ENCODE measurements at places on chromosomes 7 and 10.
A peak's percentile ranks its signal among the peaks of the same experiment; 100 is the strongest.

GRCh38 chr10:12412666-12413368, 63.5 kb downstream of the CAMK1D start:
- peak; percentile 14 for DNase-seq

- no peak for DNase-seq
These were observed 51.7 kb downstream of the DAGLB start for GRCh38 chr7:6395898-6396595.

DNA sequence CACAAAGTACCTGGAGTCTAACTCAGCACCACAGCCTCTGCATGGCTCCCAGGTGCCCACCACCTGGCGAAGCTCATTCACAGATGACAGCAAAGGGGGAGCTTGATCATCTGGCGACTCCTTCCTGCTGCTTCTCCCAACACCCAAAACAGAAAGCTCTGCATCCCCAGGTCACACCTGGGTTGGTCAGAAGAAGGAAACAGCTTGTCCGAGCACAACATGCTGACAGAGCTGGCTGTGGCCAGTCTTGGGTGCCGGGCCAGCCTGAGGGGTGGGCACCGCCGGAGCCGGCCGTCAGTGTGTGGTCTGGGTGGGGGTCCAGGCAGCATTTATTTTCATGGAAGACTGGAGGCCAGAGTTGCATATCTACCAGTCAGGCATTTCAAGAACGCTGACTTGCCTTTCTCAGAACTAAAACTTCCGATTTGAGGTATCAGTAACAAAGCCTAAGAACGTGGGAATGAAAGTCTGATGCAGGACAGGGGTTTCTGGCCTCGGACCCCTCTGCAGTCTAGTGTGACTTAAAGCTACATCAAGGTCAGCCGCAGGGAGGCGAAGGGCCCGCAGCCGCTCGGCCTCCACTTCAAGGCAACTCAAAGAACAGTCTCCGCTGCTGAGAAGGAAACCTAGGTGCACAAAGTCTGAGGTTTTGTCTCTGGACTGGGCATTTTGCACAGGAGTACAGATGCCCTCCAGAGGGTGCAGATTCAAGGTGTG, 109.6 kb downstream of the CYTH3 start:
- DNase-seq = no peak

DNA sequence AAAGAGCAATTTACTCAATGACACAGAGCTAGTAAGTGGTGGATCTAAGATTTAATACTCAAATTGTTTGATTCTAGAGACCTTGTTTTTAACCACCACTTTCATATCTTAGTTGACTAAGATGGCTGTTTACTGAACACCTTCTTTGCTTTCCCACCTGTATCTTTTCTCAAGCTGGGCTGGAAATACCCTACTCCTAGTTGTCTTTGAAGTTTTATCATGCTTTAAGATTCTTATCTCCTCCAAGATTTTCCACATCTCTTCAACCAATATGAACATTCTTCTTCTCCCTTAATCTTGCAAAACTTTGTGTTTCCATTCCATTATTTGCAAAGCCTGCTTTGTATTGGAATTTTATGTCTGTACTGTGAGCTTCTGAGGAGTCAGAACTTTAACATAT, 157.9 kb downstream of the NXPH1 start:
- DNase-seq = no peak

- no peak for DNase-seq
These were observed 166.3 kb upstream of the RNF32 start for GRCh38 chr7:156474241-156474743.

DNA sequence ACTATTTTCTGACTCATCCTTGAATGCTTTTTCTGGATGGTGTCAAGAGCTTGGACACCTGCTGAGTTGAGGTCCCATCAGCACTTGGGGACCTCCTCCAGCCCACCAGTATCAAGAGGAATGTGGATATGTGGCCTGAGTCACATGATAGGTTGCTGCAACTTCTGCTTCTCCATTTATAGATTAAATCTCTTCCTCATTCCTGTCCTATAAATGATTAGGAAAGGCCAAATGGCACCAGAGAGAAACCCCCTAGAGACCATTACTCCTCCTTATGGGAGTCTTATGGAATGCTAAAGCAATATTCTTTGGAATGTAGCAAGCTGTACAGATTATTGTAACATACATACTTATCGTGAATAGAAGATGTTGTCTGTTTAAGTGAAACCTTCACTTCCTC, 85.6 kb downstream of the NEUROD6 start:
- DNase-seq = no peak

GRCh38 chr10:110209926-110210673, 2.7 kb downstream of the MXI1 start:
- DNase-seq = peak; percentile 74

All from activated CD4-positive, alpha-beta T cell treated with anti-CD3 and anti-CD28 coated beads, Interleukin-2, amount 50 U/mL, for 1 hour (primary cell).